Stomach (tissue), 19 donors: ENCODE measurements at places on chromosomes 5 and 9. TPM values are rescaled to one million over a fixed set of nuclear protein-coding genes. Genes with fewer than 3 reads are reported as not detected.

- no peaks in the 10 kb centered on the region for H3K27me3 ChIP-seq
- H3K36me3 ChIP-seq = peaks cover 22% of the 10 kb centered on the region
- H3K27ac ChIP-seq = peak overlapping the region; percentile 76
- H3K4me1 ChIP-seq = peaks cover 4% of the 10 kb centered on the region
- DNase-seq = peak; percentile 86
Observed at GRCh38 chr9:94805585-94805984, 79.1 kb downstream of the AOPEP start.

- H3K4me1 ChIP-seq = no peaks in the 10 kb centered on the region
- no peak overlapping the region for H3K27ac ChIP-seq
- H3K4me3 ChIP-seq = no peak overlapping the region
- DNase-seq = no peak
- no peaks in the 10 kb centered on the region for H3K27me3 ChIP-seq
- no peaks in the 10 kb centered on the region for H3K36me3 ChIP-seq
Observed at GRCh38 chr5:67380431-67380830, 183.8 kb upstream of the CD180 start.

DNA sequence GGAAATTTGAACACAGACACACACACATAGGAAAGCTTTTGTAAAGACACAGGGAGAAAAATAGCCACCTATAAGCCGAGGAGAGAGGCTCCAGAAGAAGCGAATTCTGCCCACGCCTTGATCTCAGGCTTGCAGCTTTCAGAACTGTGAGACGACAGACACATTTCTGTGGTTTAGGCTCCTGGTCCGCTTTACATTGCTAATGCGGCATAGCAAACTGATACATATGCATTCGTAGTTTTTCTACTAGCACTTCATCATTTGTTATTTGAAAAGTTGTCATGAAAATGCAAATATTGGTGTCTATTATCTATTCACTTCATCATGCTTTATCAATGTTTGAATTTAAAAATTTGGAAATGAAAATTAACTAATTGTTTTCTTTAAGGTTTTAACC lies 674.9 kb downstream of the SEMA5A start:
- H3K27me3 ChIP-seq = peaks cover 3% of the 10 kb centered on the region
- no peaks in the 10 kb centered on the region for H3K4me1 ChIP-seq
- no peak for DNase-seq
- H3K4me3 ChIP-seq = no peak overlapping the region
- H3K27ac ChIP-seq = no peak overlapping the region

DNA sequence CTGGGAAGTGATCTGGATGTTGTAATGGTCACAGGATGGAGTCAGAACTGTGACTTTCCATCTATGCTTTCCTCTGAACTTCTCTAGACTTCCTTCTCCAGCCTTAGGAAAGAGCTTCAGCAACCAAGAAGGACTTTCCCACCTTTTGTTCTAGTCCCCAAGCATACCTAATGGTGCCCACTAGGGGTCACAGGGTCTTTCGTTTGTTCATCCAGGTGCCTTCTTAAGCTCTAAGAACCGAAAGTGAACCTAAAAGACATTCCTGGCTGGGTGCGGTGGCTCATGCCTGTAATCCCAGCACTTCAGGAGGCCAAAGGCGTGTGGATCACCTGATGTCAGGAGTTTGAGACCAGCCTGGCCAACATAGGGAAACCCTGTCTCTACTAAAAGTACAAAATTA lies 1.8 kb upstream of the WNT8A start:
- H3K27ac ChIP-seq = no peak overlapping the region
- peaks cover 5% of the 10 kb centered on the region for H3K4me1 ChIP-seq
- no peaks in the 10 kb centered on the region for H3K27me3 ChIP-seq
- H3K4me3 ChIP-seq = no peak overlapping the region
- no peak for DNase-seq

DNA sequence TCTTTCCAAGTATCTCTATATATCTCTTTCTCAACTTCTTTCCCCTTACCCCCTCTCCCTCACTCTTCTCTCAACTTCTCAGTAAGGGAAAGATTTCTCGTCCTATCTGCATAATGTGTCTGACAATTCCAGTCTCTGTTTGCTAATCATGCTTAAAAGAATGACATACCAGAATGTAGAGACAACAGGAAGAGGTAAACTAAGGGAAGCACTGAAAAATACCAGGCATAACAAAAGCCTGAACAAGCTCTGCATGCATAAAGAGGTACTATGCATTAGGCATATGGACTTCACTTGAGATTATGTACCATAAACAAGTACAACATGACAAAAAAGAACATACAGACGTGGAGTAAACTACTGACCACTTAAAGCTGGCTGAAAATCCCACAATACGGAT lies 62.6 kb downstream of the SEMA5A start:
- no peaks in the 10 kb centered on the region for H3K27me3 ChIP-seq
- H3K4me3 ChIP-seq = no peak overlapping the region
- H3K27ac ChIP-seq = no peak overlapping the region
- no peak for DNase-seq

PDLIM7 gene
- total RNA-seq = 97.0 TPM

DNA sequence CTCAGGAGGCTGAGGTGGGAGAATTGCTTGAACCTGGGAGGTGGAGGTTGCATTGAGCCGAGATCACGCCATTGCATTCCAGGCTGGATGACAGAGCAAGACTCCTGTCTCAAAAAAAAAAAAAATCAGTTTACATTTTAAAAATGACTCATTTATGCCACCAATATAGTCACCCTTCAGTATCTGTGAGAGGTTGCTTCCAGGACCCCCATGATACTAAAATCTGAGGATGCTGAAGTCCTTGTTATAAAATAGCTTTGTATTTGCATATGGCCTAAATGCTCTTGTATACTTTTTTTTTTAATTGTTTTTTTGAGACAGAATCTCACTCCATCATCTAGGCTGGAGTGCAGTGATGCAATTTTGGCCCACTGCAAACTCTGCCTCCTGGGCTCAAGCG lies 5.8 kb downstream of the OCLN start:
- H3K4me1 ChIP-seq = peaks cover 46% of the 10 kb centered on the region
- no peaks in the 10 kb centered on the region for H3K36me3 ChIP-seq
- no peak for DNase-seq
- no peak overlapping the region for H3K4me3 ChIP-seq

DNA sequence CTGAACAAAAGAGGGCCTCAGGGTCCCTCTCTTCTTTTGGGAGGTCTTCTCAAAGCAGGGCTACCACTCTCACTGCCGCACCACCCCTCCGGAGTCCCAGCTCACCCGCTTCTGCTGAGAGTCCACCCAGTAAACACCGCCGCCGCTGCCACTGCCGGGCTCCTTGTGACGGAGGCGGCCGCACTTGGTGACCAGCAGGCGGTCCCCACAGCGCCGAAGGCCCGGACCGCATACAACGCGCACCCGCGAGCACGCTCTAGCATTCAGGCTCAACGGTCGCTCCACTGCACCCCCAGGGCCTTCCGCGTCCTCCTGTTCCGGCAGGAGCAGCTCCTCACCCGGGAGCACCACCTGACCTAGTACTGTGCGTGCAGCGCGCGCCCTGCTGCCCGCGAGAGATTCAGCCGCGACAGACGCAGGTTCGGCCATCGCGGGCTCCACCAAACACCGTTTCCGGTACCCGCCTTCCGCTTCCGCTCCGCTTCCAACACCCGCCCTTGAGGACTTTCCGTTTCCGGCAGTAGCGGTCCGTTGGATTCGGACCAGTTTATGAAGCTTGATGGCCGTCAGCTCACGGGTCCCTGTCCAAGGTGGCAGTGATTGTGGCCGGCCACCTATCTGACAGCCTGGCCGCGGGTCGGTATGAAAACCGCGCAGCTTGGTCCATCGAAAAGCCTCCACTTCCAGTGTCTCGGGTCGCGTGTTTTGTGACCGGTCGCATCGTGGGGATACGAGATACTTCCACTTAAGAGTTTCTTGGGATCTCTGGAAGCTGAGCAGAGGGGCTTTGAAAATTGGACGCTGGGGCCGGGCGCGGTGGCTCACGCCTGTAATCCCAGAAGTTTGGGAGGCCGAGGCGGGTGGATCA lies at the start of gene EXOSC3:
Gene EXOSC3 (minus strand): TSS at position 449 of the 868 bp plus-strand sequence. CDS start 20 bp downstream, at position 429.
- H3K27ac ChIP-seq = peak within 1 kb of the TSS; percentile 83
- peak within 1 kb of the TSS; percentile 95 for H3K4me3 ChIP-seq
- peaks cover 10% of the 10 kb centered on the region for H3K27me3 ChIP-seq

DNA sequence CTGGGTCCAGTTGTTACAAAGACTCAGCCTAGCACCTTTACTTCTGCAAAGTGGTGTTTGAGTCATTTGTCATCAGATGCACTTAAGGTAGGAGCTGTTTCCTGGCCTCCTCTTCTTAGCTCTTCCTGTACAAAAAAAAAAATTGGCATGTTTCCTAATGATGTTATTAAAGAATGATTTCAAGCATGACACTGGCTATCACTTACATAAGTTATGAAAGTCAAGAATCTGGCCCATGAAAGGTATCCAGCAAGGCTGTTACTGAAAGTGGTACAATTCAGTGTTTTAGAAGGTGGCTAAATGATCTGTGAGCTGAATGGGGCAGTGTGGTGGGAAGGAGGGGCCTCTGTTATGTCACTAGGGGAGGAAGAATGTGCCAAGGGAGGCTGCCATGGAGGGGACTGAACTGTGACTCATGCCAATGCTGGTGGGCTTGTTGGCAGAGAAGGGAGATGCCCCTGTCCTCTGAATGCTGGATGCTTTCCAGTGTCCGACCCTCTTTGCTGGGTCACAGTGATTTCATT lies 175.1 kb upstream of the MAP1B start:
- no peaks in the 10 kb centered on the region for H3K27me3 ChIP-seq
- DNase-seq = peak; percentile 48
- H3K4me3 ChIP-seq = no peak overlapping the region

- peaks cover 40% of the 10 kb centered on the region for H3K36me3 ChIP-seq
- DNase-seq = no peak
- no peaks in the 10 kb centered on the region for H3K27me3 ChIP-seq
- peaks cover 10% of the 10 kb centered on the region for H3K4me1 ChIP-seq
Observed at GRCh38 chr5:149824120-149824519, 94.0 kb downstream of the PPARGC1B start.

FBP2 gene
- 29.3 TPM for total RNA-seq

GRCh38 chr5:84265130-84265529 lies 119.5 kb downstream of the EDIL3 start:
- no peak overlapping the region for H3K27ac ChIP-seq
- DNase-seq = no peak
- H3K4me1 ChIP-seq = no peaks in the 10 kb centered on the region
- no peak overlapping the region for H3K4me3 ChIP-seq
- no peaks in the 10 kb centered on the region for H3K36me3 ChIP-seq

RORB gene
- total RNA-seq = 0.43 TPM

- no peak overlapping the region for H3K4me3 ChIP-seq
- no peaks in the 10 kb centered on the region for H3K27me3 ChIP-seq
- no peak overlapping the region for H3K27ac ChIP-seq
- peaks cover 24% of the 10 kb centered on the region for H3K4me1 ChIP-seq
- DNase-seq = no peak
- no peaks in the 10 kb centered on the region for H3K36me3 ChIP-seq
Observed at GRCh38 chr9:133981589-133981957, 10.6 kb downstream of the VAV2 start.

PPP3R2 gene
- not detected for total RNA-seq

OR1J2 gene
- not detected for total RNA-seq

- no peak overlapping the region for H3K4me3 ChIP-seq
- DNase-seq = no peak
- H3K27me3 ChIP-seq = no peaks in the 10 kb centered on the region
- H3K4me1 ChIP-seq = no peaks in the 10 kb centered on the region
- H3K27ac ChIP-seq = no peak overlapping the region
Observed at GRCh38 chr5:81726297-81726696, 24.6 kb downstream of the SSBP2 start.

DNA sequence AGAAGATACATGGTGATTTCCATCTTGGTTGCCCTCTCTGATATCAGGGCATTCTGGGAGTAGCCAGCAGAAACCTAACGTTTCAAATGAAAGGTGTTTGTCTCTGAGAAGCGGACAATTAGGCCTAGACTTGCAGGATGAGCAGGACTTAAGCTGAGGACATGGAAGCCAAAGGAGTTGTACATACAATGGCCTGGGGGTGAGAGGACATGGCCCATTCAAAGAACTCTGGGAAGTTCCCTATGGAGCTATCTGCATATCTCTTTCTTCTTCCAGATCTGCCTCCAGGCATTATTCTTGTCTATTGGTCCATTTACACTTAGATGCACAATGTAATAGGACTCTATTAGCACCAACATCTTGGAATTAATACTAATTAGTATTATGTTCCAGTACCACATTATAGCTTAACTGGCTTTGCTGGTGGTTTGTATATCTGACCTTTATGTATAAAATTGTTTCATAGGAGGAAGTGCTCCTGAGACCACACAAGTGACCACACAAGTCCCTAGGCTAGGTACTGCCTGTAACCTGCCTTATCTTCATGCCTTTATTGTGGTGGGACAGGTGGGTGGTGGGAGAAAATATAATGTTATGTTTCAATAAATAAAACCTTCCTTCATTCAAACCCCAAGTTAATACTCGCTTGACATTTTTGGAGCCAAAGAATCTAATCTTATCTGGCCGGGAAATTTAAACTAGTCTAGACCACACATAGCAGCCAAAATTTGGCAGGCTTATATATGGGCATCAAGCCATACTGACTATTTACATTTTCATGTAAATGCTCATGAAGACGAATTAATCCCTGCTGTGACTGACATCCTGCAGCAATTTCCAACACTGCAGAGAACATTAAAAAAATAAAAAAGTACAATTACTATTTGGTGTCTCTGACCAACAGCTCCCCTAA lies 52.1 kb upstream of the EQTN start:
- peak overlapping the region; percentile 7 for H3K27ac ChIP-seq
- DNase-seq = peak; percentile 69
- no peaks in the 10 kb centered on the region for H3K27me3 ChIP-seq
- no peak overlapping the region for H3K4me3 ChIP-seq
- H3K4me1 ChIP-seq = peaks cover 17% of the 10 kb centered on the region

AGXT2 gene
- total RNA-seq = not detected

PCDHAC1 gene
- not detected for total RNA-seq

DNA sequence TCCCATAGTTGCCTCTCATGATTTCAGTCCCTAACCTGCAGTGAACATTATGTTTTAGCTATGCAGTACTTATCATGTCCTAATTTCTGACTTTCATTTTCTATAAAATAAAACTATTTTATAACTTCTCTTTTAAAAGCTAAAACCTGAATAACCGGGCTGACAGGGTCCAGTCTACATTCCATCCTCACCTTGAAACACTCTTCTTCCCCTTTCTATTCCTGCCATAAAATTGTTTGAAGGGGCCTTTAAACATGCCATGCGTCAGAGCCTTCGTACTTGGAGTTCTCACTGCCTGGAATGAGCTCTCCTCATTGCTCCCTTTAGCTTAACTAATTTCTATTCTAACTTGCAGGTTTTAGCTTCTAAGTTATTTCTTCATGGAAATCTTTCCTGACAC lies 143.0 kb upstream of the PRLR start:
- H3K36me3 ChIP-seq = no peaks in the 10 kb centered on the region
- no peak overlapping the region for H3K27ac ChIP-seq
- H3K4me1 ChIP-seq = peaks cover 11% of the 10 kb centered on the region
- DNase-seq = no peak

DNA sequence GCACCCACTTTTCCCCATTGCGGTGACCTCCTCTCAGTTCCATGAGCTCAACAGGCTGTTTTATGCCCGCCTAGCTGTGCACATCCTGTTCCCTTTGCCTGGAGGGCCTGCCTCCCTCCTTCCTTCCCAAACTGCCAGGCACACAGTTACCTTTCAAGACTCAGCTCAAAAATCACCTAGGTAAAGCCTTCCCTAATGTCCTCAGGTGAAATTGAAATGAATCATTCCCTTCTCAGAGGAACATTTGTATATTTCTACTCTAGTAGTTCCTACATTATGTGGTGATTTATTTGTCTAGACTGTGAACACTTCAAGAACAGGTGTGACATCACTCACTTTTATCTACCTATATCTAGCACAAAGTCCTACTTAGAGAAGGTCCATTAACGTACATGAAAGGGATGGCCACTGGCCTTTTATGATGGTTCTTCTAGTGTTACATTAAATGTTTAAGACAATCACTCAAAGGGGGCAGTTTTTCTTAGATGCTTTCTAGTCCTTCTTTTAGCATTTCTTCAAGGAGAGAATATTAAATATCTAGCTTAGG lies 103.5 kb upstream of the EQTN start:
- no peak overlapping the region for H3K27ac ChIP-seq
- H3K27me3 ChIP-seq = no peaks in the 10 kb centered on the region
- H3K4me3 ChIP-seq = no peak overlapping the region
- no peak for DNase-seq
